ENCODE measurements at places on chromosomes 1 and 21.

- DNase-seq = no peak
These were observed 479 bp downstream of the SELENOF start for GRCh38 chr1:86913399-86913895.

DNA sequence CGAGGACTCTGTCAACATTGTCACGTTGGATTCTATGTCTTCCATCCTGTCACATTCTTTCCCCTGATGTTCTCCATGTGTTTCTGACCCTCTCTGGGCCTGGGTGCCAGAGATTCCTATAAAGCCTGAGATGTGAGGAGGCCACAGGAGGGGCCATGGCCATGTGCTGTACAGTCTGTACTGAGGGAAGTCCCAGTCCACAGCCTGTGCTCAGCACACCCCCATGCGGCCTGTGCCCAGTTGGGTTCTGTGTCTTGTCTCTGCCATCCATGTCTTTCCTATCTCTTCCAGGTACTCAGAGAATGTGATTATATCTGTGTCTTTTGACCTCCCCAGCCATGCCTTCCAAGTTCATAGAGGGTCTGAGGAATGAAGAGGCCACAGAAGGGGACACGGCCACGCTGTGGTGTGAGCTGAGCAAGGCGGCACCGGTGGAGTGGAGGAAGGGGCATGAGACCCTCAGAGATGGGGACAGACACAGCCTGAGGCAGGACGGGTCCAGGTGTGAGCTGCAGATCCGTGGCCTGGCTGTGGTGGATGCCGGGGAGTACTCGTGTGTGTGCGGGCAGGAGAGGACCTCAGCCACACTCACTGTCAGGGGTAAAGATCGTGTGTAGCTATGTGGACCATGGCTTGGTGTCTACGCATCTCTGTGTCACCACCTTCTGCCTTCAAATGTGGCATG, 86.1 kb downstream of the OBSCN start:
- no peak for DNase-seq

- no peak for DNase-seq
These were observed 292.7 kb downstream of the TPR start for GRCh38 chr1:186082235-186082937.

- DNase-seq = no peak
These were observed 221.9 kb downstream of the TNR start for GRCh38 chr1:175521249-175522040.

DNA sequence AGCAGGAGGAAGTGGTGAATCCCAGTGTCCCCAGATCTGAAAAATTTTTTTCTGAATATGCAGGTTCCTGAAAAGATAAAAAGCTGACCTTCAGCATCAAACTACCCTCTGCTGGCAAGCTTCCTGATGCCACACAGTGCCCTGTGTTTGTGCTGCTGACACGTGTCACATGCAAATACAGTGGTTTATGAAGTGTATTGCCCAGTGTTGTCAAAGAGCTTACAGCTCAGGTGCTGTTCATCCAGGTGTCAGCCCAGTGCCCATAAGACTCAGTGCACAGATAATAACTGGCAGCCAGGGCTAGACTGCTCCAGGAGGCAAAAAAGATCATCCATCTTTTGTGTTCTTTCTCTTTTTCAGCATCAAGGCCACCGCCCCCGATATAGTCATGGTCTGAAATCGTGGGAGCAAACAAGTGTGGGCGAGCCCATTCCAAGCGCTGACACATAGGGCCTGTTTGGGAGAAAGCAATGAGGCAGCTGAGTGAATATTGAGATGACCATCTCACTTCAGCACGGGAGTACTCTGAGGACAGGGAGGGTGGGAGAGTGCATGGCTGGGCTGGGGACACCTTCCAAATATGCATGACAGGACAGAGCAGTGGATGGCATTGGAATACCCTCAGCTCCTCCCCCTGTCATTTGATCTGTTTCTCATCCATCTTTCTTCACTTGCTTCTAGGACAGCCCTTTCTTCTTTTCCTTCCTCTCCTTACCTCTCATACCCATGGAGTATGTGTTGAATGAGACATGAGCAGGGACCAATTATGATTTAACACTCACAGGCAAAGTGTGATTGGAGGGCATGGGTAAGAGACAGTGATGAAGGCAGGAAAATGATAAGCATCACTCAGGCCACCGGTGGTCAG, 6.4 kb upstream of the KCNK1 start:
- DNase-seq = no peak

DNA sequence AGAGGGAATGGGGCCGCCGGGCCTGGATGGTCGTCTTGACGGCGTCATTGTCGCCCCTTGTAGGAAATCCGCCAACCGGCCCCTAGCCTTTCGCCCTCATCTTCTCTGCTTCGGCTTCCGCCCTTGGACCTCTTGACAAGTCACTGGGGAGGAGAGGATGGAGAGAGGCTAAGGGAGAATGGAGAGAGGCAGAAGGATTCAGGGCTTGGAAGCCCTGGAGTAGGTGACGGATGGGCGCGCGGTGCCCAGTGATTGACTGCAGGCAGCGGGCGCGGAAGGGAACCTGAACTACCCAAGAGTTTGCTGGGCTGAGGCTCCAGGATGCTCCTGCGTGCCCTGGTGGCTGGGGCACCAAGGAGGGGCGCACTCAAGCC, 651 bp downstream of the PDE4B start:
- no peak for DNase-seq

DNA sequence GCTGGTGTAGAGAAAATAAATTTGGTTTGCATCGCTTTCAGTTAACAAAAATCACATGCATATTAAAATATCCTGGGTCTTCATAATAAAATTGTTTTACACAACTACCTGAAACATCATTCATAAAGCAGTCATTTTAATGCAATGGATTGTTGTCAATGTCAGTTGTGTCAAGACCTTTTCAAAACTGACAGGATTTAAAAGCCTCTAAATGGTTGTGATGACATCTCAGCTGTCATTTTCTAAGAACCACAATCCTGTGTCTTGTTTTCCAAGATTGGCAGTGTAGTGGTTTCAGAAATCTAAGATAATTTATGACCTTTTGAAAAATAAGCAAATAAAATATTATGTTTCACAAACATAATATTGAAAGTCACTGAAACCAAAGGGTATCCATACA, 42.0 kb downstream of the RGS21 start:
- DNase-seq = no peak

- no peak for DNase-seq
These were observed 57.0 kb downstream of the PTGER3 start for GRCh38 chr1:70990469-70991253.

DNA sequence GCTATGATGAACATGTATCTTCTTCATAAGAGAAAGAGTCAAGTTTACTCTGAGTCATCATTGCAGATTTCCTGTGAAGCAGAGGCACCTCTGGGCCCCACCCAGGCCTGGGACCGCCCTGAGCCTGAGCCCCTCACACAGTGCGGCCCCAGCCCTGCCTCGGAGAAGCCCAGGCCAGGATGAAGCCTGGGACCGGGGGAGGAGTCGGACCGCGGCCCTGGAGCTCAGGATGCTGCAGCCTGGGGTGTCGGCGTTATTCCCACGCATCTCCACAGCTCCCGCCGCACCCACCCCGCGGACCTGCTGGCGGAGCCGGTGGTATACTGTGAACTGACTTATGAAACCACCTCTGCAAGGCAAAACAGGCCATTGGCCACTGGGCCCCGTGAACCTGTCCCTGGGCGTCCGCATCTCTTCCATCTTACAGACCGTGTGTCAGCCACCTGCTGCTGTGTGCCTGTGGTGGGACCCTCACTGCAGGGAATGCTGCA, 2.4 kb upstream of the COL6A1 start:
- no peak for DNase-seq

GRCh38 chr21:39137248-39138178, 45.7 kb downstream of the PSMG1 start:
- no peak for DNase-seq

DNA sequence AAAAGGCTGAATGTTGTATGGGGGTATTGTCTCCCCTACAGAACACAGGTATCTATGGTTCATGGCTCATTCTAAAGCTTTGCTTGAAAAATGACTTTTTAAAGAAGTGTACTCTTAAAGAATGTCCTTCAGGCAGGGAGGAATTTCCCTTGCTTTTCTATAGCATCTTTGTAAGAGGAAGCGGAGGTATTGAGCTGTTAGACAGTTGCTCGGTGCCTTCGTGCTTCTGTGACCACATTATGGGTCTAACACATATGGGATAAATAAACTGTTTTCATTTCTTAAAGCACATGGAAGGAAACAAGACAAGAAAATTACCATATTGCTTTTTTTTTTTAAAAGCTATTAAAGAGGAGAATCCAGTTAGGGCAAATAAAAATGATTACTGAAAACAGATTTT, 182.9 kb downstream of the NTNG1 start:
- DNase-seq = no peak

DNA sequence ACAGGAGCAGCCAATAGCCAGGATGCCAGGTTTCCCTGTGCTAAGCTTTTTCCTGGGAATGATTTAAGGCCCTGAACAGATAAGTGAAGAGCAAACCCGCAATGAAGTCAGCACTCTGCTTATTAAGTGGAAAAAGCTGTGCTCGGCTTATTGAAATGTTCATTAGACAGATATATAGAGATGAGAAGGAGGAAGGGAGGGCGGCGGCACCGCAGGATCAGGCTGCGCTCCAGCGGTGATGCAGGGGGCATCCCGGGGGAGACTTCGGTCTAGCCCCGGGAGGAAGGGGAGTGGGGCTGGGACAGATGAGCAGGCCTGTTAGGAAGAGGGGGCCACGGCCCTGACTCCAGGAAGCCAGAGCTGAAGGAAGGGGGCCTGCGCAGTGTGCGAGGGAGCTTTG, 115.0 kb downstream of the TMEM53 start:
- DNase-seq = no peak

DNA sequence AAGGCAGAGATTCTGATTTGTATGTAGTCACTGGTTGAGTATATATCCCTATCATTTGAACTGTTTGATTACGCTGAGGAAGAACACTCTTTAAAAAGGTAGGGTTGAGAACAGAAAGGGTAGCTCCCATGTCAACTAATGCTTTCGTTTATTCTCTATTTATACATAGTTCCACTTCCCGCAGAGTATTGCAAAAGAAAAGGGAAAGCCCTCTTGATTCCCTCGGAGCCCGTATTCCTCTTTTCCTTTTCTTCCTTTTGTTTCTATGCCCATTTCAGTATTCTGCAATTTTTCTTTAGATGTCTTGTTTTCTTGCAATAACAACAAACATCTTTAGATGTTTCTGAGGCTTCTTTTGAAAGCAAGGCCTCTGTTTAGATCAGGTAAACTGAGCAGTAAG, 78.2 kb downstream of the DNTTIP2 start:
- no peak for DNase-seq

GRCh38 chr1:50346621-50347020, 76.6 kb downstream of the DMRTA2 start:
- DNase-seq = no peak

DNA sequence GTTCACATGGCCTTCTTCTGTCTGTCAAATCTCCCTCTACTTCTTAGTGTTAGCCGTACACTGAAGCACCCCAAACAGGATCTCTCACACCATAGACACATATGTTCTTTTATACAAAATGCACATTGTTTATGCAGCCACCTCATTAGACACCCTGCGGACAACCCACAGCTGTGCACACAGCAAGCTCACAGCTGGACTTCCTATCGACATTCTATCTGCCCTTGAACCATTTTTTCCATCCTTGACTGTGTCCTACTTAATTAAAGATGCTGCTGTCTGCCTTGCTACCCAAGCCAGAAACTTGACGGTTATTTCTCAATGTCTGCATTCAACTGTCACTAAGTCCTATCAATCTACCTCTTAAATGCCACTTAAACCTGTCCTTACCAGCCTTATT, 3.2 kb upstream of the ZBTB21 start:
- DNase-seq = no peak

DNA sequence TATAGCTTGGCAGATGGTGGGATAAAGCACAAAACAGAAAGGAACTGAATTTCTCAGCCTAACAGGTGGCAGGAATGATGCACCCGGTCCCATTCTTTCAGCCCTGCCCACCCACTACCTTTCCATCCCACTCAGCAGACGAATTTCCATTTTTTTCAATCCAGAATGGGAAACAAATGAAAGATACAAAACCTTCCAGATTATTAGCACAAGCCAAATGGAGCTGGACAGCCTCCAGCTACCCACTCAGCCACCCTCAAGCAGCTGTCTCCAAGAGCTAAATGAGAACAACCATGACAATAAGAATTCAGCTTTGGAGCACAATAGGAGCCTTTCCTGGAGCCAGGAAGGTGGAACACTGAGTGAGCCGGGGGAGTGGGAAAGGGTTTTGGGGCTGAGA, 96.3 kb upstream of the ST6GALNAC5 start:
- DNase-seq = no peak

DNA sequence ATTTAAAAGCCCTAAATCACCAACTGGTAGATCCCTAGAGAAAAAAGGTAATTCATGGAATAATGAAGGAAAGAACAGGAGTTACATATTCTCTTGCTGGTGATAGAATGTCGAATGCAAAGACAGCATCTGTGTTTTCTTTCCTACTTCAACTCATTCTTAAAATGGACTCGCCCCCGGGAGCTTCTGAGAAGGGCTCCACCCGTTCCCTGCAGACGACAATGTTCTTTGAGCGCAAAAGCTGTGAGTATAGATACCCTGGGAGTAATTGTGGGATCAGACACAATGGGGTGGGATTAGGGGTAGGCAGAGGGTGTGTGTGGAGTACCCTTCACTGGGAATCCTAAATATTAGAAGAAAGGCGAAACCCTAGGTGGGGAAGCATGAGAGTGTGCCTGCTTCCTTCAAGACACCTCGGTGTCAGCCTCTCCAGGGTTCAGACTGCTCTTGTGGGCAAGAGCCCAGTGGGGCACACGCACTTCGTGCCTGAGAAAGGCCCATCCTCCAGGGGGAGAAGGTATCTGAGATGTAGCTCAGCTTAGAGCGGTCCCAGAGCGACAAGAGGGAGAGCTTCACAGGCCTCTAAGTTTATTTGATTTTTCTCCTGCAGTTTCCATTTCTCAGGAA, 123.3 kb upstream of the DPYD start:
- no peak for DNase-seq

- no peak for DNase-seq
These were observed 6.7 kb downstream of the IL20 start for GRCh38 chr1:206872139-206872538.

DNA sequence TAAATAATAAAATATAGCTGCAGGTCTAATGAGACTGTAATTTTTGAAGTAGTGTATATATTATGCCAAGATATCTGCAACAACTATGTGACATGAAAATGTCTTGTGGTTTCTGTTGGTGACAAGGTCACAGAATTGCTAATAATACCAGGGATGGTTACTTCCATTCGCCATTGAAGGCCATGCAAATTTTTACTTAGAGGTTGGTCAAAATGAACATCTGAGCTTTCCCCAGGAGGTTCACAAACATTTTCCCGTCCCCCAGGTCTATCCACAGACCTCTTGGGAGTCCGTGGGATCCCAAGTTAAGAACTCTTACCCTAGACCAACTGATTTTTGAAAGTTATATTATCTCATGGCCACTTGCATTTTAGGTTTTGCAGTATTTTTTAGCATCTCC, 62.7 kb downstream of the BCL9 start:
- no peak for DNase-seq

- DNase-seq = no peak
These were observed 131.5 kb upstream of the SLC44A3 start for GRCh38 chr1:94688646-94689045.

- DNase-seq = no peak
These were observed 198.4 kb upstream of the VAMP3 start for GRCh38 chr1:7572654-7573152.

All from activated CD8-positive, alpha-beta memory T cell treated with anti-CD3 and anti-CD28 coated beads for 4 hours (primary cell).